Activated B cell treated with CpG ODN at 0.5 μM for 24 hours (primary cell): ENCODE measurements at places on chromosomes 1 and 21.

- no peak for DNase-seq
Observed at GRCh38 chr1:17776426-17776825, 21.3 kb downstream of the ACTL8 start.

GRCh38 chr1:91776068-91776794 is 109.7 kb downstream of the TGFBR3 start:
- no peak for DNase-seq

DNA sequence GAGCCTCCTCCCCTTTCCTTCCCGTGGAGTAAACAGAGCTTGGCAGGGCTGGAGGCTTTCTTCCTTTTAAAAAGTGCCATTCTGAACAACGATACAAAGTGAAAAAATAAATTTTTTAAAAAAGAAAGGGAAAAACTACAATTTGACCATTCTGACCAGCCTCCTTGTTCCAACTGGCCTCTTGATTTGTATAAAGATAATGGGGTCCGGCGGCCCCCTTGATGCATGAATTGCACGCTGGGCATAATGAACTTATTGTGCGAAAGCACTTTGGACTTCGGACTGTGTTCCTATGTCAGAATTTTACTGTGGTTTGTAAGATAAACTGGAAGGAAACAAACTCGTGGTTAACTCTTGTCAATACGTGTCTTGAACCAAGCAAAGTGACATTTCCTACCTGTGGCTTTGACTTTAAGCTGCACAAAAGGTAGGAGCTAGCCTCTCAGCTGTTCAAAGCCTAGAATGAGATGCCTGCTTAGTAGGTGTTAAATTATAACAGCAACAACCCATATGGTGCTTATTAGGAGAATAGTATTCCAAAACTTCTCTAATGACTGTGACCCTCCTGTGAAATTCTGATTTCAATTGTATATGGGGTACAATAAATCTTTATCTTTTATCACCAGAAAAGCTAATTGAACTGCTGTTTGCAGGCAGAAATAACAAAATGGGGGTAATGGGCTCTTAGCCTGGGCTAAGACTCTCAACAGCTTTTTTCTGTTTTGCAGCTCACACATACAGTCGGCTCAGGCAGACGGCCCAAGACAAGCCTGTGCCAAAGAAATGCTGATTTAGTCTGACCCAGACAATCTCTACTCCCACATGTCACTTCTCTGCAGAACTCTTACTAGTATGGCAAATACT is 9.3 kb downstream of the IRF2BP2 start:
- no peak for DNase-seq

- DNase-seq: no peak
Observed at GRCh38 chr1:96596226-96596922, 125.2 kb upstream of the PTBP2 start.

GRCh38 chr1:39692152-39693074 is 1.2 kb upstream of the HPCAL4 start:
- DNase-seq: no peak

GRCh38 chr21:42578034-42578433 is 64.4 kb downstream of the SLC37A1 start:
- no peak for DNase-seq

- DNase-seq: no peak
Observed at GRCh38 chr1:70188522-70188921, 16.9 kb downstream of the LRRC40 start.

DNA sequence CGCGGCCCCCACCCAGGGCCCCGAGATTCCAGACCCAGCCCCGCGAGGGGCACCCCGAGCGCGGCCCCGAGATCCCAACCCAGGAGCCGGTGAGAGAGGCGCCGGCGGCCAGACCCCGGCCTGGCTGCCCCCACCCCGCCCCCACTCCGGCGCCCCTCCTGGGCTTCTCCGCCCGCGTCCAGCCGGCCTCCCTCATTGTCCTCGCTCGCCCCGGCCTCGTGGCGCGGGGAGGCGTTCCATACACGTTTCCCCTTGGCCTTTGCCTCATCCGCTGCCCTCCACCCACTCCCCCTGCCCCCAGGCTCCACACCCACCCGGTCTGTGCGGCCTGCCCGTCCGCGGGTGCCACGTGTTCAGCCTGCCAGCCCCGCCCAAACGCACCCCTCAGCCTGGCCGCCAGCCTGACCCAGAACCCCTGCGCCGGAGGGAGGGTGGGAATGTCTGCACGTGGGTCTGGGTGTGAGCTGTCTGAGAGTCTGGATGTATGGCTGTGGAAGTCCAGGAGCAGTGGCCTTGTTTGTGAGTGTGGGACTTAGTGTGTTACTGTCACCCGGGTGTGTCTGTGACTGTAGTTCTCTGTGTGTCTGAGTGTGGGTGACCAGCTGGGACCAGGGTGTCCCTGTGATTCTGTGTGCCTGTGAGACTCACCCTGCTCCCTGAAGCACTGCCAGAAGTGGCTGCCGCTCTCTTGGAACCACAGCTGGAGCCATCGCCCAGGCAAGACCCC is 681 bp downstream of the B4GALT2 start:
- DNase-seq: no peak

DNA sequence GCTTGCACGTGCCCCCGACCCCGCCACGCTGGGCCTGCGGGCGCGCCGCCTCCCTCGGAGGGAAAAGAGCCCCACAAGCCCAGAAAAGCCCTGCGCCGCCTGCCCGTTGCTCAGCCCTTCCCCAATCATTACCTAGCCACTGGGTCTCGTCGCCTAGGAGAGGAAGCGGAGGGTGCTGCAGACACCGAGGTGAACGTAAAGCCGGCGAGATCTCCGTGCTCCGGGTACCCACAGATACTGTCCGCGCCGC is at the start of gene ENO1:
ENO1 (minus strand) TSS at position 239 of the 250 bp plus-strand sequence. CDS start 3,778 bp downstream, outside the sequence.
- no peak for DNase-seq
